ENCODE measurements at places on chromosomes 1 and 21.

- no peak for DNase-seq
Measured at GRCh38 chr1:2049225-2049717, 940 bp upstream of the PRKCZ start.

- DNase-seq, result no peak
Measured at GRCh38 chr21:33053951-33054350, 16.0 kb upstream of the OLIG1 start.

DNA sequence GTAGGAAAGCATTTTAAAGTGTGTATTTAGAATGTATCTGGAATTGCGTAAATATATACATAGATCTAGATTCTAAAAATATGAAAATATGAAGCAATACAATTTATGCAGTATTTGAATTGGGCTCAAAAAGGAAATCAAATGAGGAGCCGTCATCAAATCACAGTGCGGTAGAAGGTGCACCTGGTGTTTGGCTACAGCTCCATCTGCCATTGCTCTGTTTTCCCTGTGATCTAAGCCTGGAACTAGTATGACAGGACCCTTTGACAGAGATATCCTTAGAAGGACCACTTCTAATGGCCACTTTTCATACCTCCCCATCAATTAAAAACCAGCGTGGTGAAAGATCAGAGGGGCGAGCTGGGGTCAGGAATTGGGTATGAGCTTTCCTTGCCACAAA, 202.6 kb downstream of the NFIA start:
- no peak for DNase-seq

DNA sequence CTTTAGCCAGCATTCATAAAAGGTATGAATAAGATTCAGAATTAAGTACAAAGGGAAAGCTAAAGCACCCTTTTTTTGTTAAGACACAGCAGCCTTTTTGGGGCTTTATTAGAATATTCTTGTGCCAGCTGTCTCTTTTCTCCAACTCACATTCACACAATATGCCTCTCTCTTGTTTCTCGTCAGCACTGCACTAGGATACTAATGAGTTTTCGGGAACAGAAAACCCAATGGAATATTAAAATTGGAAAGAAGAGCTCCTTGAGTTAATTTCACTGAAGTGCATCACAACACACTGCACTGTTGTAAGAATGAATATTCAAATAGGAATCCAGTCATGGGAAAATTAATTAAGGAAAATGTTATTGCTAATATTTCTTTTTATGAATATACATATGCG, 410.4 kb upstream of the BEND5 start:
- DNase-seq, result no peak

DNA sequence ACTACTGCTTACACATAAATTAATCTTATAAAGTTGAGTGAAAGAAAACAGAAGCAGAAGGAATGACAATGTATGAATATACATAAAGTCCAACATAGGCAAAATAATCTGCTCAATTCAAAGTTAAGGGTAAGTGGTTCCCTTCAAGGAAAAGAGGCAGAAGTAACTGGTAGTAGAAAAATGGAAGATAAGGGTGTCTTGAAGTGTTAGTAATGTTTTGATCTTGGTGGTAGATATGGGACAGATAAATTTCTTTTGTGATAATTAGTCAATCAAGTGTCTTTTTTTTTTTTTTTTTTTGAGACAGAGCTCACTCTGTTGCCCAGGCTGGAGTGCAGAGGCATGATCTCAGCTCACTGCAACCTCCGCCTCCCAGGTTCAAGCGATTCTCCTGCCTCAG, 12.7 kb downstream of the USP48 start:
- DNase-seq, result no peak

DNA sequence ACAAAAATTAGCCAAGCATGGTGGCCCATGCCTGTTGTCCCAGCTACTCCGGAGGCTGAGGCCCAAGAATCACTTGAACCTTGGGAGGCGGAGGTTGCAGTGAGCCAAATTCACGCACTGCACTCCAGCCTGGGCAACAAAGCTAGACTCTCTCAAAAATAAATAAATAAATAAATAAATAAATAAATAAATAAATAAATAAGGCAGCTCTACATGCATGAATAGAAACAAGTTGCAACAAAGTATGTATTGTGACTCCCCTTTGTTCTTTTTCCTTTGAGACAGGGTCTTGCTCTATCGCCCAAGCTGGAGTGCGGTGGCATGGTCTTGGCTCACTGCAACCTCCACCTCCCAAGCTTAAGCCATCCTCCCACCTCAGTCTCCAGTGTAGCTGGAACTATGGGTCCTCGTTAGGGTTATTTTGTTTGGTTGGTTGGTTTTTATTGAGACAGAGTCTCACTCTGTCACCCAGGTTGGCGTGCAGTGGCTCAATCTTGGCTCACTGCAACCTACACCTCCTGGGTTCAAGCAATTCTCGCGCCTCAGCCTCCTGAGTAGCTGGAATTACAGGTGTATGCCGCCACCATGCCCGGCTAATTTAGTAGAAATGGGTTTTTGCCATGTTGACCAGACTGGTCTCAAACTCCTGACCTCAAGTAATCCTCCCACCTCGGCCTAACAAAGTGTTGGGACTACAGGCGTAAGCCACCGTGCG, 8.0 kb downstream of the USP48 start:
- DNase-seq, result no peak

- no peak for DNase-seq
Measured at GRCh38 chr1:34078383-34078782, 86.6 kb downstream of the CSMD2 start.

- DNase-seq, result no peak
Measured at GRCh38 chr1:202588503-202589189, 121.6 kb downstream of the SYT2 start.
